Cortex of kidney (tissue), 1 donor: ENCODE measurements at places on chromosomes 4 and X.

- DNase-seq, result no peak
Observed at GRCh38 chr4:163180090-163180489, 13.4 kb upstream of the NAF1 start.

DNA sequence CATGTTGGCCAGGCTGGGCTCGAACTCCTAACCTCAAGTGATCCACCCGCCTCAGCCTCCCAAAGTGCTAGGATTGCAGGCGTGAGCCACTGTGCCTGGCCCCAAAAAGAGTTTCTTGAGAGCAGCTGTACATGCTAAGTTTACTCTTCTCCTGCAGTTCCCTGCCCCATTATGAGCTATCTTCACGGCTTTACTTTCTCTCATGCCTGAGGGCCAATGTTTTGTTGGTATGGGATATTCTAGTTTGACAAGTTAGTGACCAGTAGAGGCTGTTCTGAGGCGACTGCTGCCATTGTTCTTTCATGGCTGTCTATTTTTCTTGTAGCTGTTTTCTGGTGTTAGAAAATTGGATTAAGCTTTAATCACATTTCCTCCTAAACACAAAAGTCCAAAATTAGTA lies 78.0 kb upstream of the STX18 start:
- no peak for DNase-seq

DNA sequence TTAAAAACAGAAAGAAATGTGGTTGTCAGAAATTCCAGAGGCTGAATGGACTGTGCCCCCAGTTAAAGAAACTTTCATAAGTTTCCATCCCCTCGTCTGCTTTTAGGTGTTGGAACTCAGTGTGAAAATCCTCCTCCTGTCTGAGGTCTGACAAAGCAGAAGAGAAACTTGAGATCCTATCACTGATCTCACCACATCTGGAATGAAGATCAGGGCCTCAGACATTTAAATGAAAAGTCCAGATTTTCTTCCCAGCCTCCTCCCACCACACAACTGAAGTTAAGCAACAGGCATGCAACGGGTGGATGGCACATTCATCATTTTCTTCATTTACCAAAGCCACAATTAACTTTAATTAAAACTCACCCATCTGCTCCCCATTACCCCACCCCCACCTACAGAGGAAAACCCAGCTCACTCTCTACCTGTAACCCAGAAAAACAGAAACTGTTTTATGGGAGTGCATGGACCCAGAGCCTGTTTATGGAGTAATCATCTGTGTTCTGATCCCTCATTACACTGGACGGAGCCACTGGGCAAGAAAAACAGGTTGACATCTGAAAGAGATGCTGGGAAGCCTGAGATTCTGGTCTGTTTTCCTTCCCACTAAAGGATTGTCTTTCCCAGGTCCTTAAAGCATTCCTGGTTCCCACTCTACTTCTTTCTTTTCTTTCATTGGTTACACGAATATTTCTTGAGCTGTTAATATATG lies 58.1 kb upstream of the HOPX start:
- DNase-seq, result no peak

DNA sequence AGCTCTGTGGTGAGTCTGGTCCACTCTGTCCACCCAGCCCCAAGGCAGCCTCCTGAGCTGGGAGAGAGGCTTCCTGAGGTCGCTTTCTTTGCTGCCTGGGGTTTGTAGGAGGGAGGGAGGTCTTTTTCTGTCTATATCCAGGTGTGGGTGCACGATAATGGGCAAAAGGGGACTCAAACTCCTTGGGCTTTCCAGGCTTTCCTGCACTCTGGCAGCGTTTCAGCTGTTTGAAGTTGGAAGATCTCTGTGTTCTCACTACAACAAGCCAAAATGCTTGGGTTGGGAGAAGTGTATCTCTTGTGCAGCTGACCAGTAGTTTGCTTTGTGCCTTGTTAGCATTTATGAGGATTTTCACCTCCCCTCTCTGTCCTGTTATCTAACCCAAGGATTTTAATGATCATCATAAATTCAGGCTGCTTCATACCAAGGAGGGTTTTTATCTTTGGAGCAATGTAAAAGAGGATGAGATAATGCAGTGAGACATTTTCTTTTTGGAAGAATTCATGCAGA lies 126.3 kb downstream of the REPS2 start:
- DNase-seq, result no peak

GRCh38 chrX:38166478-38167083 lies 54.1 kb downstream of the SRPX start:
- no peak for DNase-seq

DNA sequence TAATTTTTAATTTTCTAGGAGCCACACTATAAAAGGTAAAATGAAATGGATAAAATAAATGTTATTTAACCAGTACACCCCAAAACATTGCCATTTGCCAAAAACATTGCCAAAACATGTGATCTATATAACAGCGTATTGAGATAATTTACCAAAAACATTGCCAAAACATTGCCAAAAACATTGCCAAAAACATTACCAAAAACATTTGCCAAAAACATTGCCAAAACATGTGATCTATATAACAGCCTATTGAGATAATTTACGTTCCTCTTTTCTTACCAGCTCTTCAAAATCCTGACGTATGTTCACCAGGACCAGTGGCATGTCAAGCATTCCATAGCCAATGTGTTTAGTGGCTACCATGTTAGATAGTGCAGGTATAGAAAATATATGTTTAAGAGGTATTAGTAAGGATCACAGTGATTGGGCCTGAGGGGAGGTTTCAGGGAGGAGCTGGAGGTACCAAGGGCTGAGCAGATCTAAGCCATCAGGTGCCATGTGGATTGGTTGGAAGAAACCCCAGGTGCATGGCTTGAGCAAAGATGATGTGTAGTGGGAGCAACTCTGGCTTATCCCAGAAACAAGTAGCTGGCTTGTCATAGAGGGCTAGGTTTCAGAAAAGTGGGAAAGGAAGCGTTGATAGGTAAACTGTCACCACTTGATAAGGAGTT lies 42.6 kb downstream of the RAPGEF2 start:
- DNase-seq, result no peak

DNA sequence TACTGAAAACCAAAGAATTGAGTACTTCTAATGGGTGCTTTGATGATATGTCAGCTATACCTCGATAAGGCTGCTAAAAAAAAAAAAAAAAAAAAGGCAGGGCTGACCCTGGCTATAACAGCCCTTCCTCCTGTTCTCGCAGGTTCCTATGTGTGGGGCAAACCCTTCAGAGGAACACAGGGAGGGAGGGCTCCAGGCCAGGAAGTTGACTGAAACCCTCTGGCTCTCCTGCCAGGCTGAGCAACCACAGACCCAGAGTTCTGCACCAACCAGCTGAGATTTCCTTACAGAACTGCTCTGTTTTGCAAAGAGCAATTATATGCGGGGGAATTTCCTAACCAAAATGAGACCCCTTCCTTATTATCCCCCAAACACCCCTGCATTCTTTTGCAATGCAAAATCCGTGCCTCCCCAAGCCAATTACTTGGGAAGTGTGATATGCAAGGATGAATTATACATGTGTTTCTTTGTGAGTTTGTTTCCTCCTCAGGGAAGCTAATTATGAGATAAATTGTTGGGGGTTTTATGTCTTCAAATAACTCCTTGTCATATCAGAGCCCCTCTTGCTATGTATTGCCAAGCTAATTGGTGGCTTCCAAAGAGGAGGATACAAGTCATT lies 45.6 kb downstream of the PDHA1 start:
- DNase-seq, result no peak

DNA sequence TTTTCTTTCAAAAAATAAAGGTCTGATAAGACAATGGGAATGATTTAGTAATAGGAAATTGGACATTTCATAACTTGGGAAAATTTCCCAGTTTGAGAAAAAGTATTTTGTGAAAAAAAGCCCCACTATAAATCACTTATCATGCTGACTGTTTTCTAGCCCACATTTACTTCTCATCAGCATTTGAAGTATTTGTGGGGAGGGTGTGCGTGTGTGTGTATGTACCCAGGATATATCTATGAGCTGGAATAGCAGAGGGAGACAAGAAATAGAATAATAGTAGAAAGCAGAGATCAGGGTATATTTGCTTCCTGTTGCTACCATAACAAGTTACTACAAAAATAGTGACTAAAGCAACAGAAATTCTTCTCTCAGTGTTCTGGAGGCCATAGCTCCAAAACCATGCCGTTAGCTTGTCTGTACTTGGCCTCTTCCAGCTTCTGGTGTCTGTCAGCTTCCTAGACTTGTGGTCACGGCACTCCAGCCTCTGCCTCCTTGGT lies 139.8 kb downstream of the PTTG2 start:
- no peak for DNase-seq

GRCh38 chrX:8717354-8717753 lies 14.6 kb downstream of the ANOS1 start:
- no peak for DNase-seq

DNA sequence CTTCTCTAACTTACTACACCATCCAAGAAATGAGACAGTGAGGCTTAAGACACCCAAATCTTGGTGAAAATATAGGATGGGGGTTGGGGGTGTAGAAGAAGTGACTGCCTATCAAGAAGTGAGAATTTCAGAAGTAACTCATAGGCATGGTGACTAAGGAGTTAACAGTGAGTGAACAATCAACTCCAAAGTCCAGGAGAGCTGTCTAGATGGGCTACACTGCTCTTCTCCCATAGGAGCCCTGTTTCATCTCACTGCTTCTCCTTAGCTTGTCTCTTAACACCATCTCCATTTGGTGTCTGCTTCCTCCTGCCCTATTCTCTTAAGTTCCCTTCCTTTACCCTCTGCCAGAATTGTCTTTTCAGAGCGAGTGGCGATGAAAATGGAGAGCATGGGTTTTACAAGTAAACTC lies 22.7 kb downstream of the FABP2 start:
- no peak for DNase-seq

GRCh38 chr4:90165883-90166282 lies 38.7 kb downstream of the CCSER1 start:
- DNase-seq, result no peak

DNA sequence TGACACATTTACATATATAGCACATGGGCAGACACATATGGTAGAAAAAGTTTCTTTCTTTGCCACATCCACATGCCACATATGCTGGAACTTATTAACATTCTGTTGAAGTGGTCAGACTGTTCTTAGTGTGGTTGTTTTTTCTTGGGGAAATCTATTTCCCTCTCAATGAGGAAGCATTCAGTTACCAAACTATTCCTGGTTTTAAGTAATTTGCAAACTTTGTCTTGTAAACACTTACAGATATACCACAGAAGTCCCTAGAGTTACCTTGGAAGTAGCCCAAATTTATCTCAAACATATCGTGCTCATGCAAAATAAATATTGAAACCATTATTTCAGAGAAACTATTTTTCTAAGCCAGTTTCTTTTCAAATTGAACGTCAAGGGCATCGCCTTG lies 625.5 kb upstream of the INTU start:
- no peak for DNase-seq

DNA sequence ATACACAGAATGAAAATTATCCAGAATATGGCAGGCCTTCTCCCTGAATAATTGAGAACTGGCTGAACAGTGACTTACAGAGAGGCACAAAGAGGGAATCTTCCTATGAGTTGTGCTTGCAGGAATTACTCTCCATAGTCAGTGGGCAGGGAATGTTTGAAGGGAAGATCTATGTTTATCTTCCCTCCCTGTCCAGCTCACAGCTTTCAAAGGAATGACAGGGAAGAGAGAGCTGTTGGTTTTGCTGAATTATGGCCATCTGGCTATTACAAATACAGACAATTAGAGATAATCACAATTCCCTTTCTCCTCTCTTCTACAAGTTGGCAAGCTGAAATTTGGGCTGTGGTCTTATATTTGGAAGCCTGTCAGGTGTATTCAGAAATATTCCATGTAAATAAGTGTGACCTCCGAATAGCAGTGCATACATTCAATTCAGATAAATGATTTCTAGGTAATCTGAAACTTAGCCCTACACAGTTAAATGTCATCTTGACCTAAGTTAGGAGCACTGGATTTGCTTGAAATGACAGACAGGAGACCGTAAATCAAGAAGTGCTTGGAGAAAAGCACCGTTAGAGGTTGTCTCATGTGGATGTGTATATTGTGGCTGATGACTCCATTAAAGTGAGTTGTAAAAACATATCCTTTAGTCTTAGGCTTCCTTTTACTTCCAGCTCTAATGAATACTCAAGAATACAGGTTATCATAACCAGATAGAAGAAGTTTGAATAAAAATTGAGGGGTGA lies 136.8 kb downstream of the C4orf33 start:
- DNase-seq, result no peak

GRCh38 chr4:141977433-141977832 lies 341.1 kb downstream of the IL15 start:
- DNase-seq, result no peak

GRCh38 chr4:162360369-162361149 lies 196.8 kb upstream of the FSTL5 start:
- DNase-seq, result no peak

- no peak for DNase-seq
Observed at GRCh38 chr4:146049802-146050201, 111.2 kb upstream of the ZNF827 start.

GRCh38 chr4:75630937-75631329 lies 605 bp upstream of the CDKL2 start:
- DNase-seq, result no peak
